ENCODE measurements at places on chromosomes 3 and 15.

- DNase-seq: no peak
These were observed 101.6 kb downstream of the GREM1 start for GRCh38 chr15:32819448-32819847.

GRCh38 chr3:100563652-100564211, 45.7 kb upstream of the ADGRG7 start:
- DNase-seq: no peak

DNA sequence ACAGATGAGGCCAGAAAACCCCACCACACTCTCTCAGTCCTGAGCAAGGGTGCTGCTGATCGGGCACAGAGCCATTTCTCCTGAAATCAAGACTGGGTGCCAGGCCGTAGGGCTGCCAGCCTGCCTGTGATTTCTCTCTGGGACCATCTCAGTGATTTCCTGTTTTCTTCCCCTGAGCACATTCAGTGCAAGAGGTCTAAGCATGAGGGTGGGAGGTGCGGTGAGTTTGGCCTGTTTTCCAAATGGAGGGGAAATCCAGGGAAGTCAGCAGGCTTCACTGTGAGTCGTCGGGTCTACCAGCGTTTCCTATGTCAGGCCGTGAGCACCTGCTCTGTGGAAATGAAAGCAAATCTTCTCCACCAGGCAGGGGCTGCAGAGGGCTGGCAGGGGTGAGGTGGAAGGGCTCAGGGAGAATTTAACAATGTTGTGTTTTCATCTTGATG, 82.3 kb downstream of the ST6GAL1 start:
- DNase-seq: no peak

DNA sequence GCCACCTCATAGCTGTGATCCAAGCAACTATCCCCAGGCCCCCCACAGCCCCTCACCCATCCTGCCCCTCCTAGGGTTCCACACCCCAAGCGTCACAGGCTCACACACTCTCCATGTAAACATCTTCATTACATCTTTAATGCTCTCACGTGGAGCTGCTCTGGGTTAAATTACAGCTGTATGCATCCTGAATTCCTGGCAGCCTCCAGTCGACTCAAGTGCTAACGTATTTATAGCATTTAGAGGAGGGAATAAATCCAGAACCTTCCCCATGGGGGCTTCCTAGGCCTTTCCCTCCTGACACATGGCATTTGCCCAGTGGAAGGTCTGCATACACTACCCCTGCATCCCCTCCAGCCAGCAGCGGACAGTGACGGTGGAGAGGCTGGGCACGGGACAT, 9.6 kb downstream of the C3orf18 start:
- no peak for DNase-seq

DNA sequence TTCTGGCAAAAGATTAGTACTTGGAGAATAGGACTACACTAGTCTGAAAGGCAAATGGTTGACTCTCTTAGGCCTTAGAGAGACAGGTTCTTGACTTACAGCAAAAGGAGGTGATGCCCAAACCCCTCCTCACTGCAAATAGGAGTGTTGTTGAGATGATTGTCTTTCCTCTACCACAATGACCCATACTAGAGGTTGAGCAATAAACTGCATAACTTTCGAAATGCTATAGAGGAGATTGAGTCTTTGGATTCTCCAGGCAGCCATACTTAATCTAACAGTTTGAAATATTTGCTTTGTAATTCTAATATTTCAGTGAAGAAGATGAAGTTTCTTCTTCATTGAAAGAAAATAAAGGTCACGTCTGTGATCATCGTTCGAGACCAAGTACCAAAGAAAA, 498.5 kb upstream of the GBE1 start:
- DNase-seq: no peak

- no peak for DNase-seq
These were observed 42.2 kb downstream of the AKAP13 start for GRCh38 chr15:85422607-85423006.

DNA sequence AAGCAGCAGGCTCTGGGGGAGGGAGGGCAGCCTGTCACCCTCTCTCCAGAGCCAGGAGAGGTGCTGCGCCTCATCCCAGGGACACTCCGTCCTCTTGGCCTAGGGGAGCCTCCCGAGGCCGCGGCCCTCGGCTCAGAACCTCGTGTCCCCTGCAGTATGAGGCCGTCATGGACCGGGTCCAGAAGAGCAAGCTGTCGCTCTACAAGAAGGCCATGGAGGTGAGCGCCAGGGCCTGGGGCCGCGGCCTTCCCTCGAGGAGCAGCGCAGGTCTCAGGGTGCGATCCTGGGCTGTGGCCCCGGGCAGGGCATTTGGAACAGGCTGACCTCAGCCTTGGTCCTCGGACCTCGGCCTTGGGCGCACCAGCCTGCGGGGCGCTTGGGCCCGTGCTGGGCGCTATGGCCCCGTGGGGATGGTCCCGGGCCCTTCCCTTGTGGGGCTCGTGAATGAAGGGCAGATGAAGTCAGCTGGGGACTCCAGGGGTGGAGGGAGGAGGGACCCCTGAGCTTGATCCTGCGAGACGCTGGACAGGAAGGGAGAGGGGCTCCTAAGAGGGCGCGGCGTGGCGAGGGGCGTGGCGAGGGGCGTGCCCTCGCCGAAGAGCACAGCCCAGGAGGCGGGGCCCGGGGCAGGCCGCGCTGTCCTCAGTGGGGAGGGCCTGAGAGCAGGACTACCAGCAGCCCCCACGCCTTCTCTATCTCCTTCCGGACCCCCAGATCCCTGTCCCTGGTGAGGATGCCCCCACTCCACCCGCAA, 32.9 kb downstream of the PSTPIP1 start:
- no peak for DNase-seq

DNA sequence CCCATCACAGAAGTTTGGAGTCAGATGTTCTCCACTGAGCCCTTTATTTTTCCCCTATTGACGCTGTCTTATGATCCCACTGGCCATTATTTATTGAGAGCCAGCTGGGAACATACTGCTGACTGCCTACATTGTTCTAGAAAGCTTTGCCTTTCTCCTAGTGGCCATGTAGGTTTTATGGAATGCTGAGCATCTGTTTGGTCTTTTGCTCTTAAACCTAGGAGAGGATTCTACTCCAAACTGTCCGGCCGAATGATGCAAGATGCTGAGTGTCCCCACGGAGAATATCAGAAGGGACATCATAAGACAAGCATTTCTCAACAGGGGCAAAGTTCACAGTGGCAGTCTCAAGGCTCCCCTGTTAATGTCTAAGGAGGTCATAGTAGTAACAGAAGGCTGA, 171.4 kb downstream of the ARRDC4 start:
- no peak for DNase-seq

- DNase-seq: no peak
These were observed 174.9 kb upstream of the SEMA6D start for GRCh38 chr15:47542312-47542989.

Data from bone marrow (tissue), 2 donors.